Neural crest cell (in vitro differentiated cells): ENCODE measurements at places on chromosomes 3 and 15.

GRCh38 chr3:162769564-162769963 lies 1273.0 kb downstream of the OTOL1 start:
- no peak for DNase-seq

GRCh38 chr3:112126511-112126911 lies 6.5 kb downstream of the GCSAM start:
- DNase-seq: no peak

DNA sequence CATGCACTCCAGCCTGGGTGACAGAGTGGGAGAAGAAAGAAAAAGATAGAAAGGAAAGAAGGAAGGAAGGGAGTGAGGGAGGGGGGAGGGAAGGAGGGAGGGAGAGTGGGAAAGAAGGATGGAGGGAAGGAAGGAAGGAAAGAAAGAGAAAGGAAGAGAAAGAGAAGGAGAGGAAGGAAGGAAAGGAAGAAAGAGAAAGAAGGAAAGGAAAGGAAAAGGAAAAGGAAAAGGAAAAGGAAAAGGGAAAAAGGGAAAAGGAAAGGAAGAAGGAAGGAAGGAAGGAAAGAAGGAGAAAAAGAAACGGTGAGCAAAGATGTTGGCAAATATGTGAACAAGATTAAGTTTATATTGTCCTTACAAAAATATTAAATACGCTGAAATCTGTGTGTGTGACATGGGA lies 36.2 kb upstream of the TICRR start:
- no peak for DNase-seq

GRCh38 chr15:31840849-31841476 lies 189.4 kb upstream of the CHRNA7 start:
- DNase-seq: no peak

DNA sequence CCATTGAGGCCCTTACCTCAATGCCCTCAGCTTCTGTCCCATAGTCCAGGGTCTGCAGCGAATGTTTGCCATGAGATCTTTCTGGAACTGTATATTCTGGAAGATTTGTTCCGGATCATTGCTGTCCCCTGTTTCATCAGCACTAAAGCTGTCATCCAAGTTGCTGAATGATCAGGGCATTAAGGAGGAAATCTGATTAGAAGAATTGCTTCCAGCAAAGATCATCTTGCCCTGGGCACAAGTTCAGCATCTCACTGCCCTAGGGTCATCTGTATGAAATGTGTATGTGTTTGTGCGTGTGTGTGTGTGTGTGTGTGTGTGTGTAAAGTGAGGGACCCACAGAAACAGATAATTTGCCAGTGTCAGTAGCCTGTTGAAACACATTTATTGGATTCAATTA lies 1.4 kb downstream of the TMC3 start:
- no peak for DNase-seq
